ENCODE measurements at places on chromosomes 1 and 21. TPM values are rescaled to one million over a fixed set of nuclear protein-coding genes. Genes with fewer than 3 reads are reported as not detected.

- DNase-seq, result peak; percentile 77
- H3K27ac ChIP-seq, result peak overlapping the region; percentile 93
- H3K4me1 ChIP-seq, result peaks cover 36% of the 10 kb centered on the region
- H3K36me3 ChIP-seq, result no peaks in the 10 kb centered on the region
These were observed 27.2 kb downstream of the OVAAL start for GRCh38 chr1:180585994-180586359.

DNA sequence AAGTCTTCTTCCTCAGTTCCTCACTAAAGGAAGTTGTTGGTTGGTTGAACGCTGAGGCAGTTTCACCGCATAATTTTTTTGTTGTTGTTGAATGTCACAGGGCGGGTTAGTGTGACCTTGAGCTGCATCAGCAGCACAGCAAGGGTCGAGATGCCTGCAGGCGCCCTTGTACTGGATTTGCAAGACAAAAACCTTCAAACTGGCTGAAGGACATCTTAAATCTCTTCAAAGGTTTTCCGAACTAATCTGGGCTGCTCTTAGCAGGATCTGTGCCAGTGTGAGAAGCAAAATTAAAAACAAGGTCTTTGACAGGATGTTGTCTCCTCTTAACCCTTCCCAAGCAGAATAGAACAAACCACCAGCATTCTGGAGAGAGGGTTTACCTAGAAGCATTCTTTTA lies 59.4 kb downstream of the NRIP1 start:
- H3K27me3 ChIP-seq, result no peaks in the 10 kb centered on the region
- peaks cover 34% of the 10 kb centered on the region for H3K36me3 ChIP-seq
- H3K4me3 ChIP-seq, result no peak overlapping the region
- no peaks in the 10 kb centered on the region for H3K4me1 ChIP-seq

- no peak overlapping the region for H3K4me3 ChIP-seq
- H3K27ac ChIP-seq, result peak overlapping the region; percentile 55
- H3K27me3 ChIP-seq, result no peaks in the 10 kb centered on the region
- DNase-seq, result no peak
- H3K36me3 ChIP-seq, result 0 out of 3 replicates have a peak, but pooled peaks cover 2% of the 10 kb centered on the region
- H3K4me1 ChIP-seq, result peaks cover 15% of the 10 kb centered on the region
These were observed 87.9 kb downstream of the RPS6KC1 start for GRCh38 chr1:213138892-213139291.

Gene C1orf94
- not detected for total RNA-seq

Gene COG2
- total RNA-seq, result 36.2 TPM

All from K562 (cell line).